H7 (cell line): ENCODE measurements at places on chromosomes 5 and 9. TPM values are rescaled to one million over a fixed set of nuclear protein-coding genes. Genes with fewer than 3 reads are reported as not detected.

Gene RPS23
- total RNA-seq, result 2,290 and 3,010 TPM in 2 replicates

Gene PCDHGB3
- 0.26 TPM in 1 of 2 replicates, not detected in the other for total RNA-seq

Gene NPR3
- total RNA-seq, result 0.04 and 0.07 TPM in 2 replicates

Gene RAPGEF6
- total RNA-seq, result 6.1 and 11.7 TPM in 2 replicates

Gene PDCD1LG2
- total RNA-seq, result not detected in 2 replicates

Gene DNAJB5
- 48.9 and 51.2 TPM in 2 replicates for total RNA-seq

Gene PHYHD1
- 24.3 and 27.2 TPM in 2 replicates for total RNA-seq

Gene UNC13B
- total RNA-seq, result 49.5 and 56.0 TPM in 2 replicates

DNA sequence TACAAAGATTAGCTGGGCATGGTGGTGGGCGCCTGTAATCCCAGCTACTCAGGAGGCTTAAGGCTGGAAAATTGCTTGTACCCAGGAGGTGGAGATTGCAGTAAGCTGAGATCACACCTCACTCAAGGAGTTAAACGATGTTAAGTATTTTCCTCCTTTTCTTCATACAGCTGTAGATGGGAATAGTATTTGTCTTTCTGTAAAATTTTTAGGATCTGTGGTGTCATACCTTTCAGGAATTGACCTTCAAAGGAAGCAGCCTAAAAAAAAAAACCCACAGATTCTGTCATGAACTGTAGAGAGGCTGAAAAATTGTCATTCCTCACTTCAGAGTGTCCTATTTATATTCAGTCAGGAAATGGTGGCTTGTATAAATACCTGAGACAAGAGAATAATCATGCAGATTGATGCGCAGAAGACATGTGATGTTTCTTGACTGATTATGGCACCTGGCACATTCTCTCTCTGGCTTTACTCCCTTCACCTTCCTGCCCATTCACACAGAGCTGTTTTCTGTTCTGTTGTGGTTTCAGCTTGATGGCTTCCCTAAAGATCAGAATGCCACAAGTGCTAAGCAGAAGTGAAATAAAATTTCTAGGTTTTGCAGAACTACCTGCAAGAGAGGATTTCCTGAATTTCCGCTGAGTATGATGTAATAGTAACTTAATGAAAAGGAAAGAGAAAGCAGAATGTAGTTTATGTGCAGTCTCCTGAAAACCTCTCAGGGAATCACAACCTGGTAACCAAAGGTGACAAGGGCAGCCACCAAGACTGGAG is 3.8 kb downstream of the IFNA1 start:
- DNase-seq, result no peak

DNA sequence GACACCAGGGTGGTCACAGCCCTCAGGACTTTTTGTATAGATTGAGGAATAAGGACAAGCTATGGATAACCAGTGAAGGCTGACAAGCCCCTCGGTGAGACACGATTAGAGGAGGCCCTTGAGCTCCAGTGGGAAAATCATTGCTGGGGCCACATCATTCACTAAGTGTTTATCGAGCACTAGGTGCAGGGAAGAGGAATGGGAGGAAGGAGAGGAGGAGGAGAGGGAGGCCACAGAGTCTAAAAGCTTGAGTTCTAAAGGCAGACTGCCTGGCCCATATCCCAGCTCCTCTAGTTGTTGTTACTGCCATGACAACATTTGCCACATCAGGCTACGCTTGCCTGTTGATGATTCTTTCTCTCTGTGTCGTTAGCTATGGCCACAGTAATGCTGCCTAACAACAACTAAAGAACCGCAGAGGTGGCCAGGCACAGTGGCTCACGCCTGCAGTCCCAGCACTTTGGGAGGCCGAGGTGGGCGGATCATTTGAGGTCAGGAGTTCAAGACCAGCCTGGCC is 37.6 kb downstream of the NKX2-5 start:
- DNase-seq, result no peak

GRCh38 chr9:37676411-37676830 is 25.7 kb downstream of the FRMPD1 start:
- DNase-seq, result no peak

DNA sequence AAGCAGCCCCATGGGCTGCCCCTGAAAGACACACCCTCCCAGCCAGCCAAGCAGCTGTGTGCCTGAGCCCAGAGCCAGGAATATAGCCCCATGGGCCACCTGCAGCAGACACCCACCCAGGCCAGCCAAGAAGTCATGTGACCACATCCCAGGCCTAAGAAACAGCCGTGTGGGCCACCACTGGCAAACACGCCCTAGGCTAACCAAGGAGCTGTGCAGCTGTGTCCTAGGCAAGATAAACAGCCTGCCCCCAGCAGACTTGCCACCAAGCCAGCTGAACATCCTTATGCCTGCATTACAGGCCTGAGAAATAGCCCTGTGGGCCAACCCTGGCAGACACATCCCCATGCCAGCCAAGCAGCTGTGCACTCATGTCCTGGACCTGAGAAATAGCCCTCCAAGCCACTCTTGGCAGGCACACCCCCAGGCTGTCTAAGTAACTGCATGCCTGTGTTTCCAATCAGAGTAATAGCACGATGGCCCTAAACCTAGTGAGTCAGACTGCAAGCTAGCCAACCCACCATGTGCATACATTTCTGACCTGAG is 143.0 kb downstream of the ADAMTS6 start:
- no peak for DNase-seq

- DNase-seq, result peak; percentile 88
Measured at GRCh38 chr9:134066913-134067851, 644 bp downstream of the BRD3 start.

DNA sequence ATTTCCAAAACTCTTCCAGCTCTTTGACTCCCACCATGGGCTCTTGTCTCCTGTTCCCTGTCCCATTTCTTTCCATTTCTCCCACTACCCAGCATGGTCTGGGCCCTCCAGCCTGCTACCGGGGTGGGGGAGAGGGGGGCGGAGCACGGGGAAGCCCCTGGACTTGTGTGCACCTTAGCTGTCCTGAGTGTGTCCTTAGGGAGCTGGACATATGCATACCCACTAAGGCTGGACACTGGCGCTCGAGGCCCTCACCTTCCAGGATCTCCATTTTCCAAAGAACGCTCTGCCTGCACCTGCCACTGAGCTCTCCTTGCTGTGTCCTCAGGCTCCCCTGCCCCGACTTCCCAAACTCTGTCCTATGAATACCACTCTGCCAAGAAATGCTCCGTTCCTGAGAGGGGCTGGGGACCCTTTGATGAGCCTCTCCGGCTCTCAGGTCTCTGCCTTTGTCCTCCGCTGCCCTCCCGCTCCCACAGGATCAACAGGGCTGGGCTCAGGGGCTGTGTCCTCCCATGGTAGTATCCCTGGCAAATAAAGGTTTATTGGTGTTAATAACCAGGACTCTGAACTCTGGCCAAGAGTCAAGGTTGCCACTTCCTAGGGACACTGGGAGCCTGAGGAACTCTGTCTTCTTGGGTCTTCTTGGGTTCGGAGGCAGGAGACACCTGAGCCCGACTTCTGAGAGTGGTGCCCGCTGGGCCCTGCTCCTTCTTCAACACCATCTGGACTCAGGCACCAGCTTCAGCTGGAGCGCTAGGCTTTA is 831 bp upstream of the SHROOM1 start:
- peak; percentile 41 for DNase-seq

- no peak for DNase-seq
Measured at GRCh38 chr5:161342886-161343285, 203.6 kb downstream of the GABRB2 start.

DNA sequence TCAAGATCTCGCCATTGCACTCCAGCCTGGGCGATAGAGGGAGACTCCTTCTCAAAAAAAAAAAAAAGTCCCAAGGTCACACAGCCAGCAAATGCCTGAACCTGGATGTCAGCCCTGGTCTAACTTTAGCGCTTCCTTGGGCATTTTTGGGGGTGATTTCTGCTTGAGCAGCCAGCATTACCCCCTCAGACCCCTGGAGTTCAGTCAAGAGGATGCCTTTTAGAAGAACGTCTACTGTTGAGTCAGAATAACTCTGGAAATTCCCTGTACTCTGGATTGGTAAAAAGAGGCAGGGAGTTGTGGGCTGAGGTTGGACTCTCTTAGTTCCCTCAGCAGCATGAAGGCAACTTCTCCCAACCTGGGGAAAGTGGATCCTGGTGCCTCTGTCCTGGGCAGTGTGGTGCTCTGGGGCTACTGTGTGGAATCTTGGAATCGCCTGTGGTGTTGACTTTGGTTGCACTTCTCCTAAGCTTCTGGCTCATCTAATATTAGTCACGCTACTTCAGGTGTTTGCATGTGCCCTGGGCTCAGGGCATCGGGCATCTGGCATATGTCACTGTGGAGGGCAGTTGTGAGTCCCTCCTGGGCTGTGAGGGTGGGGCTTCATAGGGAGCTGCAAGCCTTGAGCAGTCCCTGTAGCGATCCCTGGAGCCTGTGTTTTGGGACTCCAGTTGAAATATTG is 32.2 kb downstream of the STXBP1 start:
- DNase-seq, result no peak

DNA sequence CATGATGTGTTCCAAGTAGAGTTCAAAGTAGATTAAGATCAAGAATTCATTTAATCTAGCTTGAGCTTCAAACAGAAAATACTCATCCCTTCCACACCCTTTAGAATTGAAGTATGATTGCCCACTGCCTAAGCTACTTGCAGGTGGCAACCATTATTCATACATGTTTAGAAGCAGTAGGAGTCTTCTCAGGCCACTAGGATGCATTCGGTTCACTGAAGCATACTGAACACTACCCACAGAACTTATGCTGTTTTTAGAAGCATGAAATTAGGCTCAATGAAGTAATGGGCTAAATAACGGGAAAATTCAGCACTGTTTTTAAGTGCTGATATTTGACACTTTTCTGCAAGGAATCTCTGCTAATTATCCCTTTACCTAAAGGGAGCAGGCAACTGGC is 263.4 kb downstream of the DEPDC1B start:
- DNase-seq, result no peak

GRCh38 chr5:107461770-107462169 is 209.0 kb downstream of the EFNA5 start:
- DNase-seq, result no peak

- DNase-seq, result no peak
Measured at GRCh38 chr9:130696139-130696650, 2.6 kb downstream of the EXOSC2 start.

DNA sequence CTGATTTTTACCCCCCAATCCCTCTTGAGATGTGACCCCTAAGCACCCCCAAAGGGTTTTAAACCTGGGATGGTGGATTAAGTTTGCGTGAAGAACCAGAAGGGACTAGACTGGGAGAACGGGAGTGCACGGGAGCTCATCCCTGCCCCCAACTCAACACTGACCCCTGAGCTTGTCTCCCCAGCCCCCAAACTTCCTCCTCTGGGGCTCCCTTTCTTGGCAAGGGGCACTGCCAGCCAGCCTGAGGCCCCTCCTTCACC is 5.0 kb upstream of the SET start:
- DNase-seq, result no peak

DNA sequence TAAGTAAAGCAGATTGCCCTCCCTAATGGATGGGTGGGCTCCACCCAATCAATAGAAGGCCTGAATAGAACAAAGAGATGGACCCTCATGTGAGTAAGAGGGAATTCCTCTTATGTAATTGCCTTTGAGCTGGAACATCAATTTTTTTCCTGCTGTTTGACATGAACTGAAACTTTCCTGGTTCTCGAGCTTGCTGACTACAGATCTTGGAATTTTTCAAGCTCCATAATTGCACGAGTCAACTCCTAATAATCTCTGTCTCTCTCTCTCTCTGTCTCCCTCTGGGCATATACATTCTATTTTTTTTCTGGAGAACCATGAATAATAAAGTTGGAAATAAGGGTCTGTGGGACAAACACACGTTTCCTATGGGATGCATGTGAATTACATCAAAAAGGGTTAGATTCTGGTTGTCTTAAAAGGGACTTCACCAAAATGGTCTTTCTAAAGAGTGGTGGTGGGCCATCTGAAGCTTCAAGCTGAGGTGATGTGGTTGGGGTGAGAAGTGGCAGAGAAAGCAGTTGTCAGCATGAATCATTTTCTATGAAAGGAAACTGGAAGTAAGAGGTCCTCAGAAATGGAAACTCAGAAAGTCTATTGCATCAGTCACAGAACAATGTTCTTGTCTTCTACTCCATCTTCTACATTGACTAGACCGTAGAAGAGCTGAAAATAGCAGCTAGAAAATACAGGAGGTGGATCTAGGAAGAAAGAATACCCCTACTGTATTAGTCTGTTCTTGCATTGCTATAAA is 47.0 kb upstream of the HOMER1 start:
- DNase-seq, result no peak

DNA sequence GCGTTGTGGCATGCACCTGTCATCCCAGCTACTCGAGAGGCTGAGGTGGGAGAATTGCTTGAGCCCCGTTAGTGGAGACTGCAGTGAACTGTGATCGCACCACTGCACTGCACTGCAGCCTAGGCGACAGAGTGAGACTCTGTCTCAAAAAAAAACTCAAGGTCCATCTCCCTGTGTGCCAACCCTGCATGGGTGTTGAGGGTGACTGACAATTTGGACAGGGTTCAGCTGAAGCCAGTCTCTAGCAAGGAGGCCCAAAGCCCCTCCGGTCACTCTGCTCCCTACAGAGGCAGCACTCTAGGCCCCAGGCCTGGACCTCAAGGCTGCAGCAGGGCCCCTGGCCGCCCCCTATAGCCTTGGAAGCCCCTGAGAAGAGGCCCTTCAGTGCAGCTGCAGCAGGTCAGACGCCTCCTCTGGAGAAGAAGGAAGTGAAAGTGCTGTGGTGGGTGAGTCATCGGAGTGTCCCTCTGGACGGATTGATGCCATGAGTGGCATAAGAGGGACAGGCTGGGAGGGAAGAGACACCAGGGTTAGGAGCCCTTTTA is 39.2 kb upstream of the NEK6 start:
- DNase-seq, result no peak

GRCh38 chr5:151130922-151131891 is 26.4 kb downstream of the ANXA6 start:
- DNase-seq, result no peak

DNA sequence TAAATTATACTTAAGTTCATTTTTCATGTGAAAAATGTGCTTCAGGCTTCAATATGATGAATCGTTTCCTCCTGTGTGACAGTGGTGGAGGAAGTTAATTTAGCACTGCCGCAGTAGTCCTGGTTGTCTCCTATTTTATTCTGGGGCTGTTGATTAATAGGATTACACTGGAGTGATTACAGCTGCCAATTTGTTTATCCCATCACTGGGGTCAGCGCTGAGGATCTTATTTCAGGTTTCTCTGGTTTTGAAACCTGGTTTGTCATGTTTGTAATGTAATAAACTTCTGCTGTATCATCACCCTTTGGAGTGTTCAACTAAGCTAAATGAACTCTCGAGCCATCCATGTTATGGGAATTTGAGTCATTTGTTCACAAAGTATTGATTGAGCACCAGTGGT is 241.7 kb upstream of the KCNN2 start:
- no peak for DNase-seq

DNA sequence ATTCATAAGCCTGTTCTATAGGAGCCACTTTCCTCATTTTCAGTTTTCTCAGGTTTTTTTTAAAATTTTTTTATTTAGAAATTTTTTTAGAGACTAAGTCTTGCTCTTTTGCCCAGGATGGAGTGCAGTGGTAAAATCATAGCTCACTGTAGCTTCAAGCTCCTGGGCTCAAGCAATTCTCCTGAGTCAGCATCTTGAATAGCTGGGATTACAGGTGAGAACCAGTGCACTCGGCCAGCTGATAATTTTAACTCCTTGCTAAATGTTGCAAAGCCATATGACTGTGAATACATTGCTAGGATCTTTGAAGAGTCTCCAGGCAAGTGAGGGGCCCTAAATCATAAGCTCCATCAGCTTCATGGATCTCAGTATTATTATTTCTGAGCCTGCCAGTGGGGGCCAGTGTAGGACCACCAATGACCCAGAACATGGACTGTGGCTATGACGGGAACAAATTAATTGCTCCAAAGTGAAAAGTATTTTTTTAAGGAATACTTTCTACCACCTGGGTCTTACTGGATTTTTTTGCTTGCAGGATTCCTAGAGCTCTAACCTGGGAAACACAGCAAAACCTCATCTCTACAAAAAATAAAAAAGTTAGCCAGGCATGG is 5.7 kb upstream of the GAPVD1 start:
- DNase-seq, result peak; percentile 73

GRCh38 chr5:150109921-150110320 is 23.6 kb upstream of the CSF1R start:
- DNase-seq, result peak; percentile 39
